ENCODE measurements at places on chromosomes 12 and 14.

- DNase-seq, result no peak
Measured at GRCh38 chr12:57236925-57237595, 7.5 kb downstream of the SHMT2 start.

DNA sequence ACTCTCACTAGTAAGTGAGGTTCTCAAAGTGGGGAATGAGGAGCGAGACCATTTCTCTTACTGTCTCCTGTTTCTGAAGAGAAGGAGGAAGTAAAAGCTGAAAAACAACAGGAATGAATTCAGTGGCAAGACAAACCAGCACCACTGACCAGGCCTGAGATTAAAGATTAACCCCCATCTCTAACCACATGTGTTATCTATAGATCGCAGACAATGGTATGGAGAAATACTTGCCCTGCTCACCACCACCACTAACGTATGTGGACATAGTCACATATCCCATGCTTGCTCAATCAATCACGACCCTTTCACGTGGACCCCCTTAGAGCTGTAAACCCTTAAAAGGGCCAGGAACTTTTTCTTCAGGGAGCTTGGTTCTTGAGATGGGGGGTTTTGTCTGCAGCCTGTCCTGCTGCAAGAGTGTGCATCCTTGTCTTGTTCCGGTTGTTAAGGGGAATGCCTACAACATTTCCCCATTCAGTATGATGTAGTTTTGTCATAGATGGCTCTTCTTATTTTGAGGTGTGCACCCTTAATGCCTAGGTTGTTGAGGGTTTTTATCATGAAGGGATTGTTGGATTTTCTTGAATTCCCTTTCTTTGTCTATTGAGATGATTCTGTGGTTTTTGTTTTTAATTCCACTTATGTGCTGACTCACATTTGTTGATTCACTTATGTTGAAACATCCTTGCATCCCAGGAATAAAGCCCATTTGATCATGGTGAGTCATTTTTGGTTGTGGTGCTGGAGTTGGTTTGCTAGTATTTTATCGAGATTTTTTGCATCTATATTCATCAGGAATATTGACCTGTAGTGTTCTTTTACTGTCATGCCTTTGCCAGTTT lies 698.8 kb upstream of the LMO3 start:
- no peak for DNase-seq

GRCh38 chr12:16352481-16352880 lies 5.0 kb downstream of the MGST1 start:
- DNase-seq, result no peak

DNA sequence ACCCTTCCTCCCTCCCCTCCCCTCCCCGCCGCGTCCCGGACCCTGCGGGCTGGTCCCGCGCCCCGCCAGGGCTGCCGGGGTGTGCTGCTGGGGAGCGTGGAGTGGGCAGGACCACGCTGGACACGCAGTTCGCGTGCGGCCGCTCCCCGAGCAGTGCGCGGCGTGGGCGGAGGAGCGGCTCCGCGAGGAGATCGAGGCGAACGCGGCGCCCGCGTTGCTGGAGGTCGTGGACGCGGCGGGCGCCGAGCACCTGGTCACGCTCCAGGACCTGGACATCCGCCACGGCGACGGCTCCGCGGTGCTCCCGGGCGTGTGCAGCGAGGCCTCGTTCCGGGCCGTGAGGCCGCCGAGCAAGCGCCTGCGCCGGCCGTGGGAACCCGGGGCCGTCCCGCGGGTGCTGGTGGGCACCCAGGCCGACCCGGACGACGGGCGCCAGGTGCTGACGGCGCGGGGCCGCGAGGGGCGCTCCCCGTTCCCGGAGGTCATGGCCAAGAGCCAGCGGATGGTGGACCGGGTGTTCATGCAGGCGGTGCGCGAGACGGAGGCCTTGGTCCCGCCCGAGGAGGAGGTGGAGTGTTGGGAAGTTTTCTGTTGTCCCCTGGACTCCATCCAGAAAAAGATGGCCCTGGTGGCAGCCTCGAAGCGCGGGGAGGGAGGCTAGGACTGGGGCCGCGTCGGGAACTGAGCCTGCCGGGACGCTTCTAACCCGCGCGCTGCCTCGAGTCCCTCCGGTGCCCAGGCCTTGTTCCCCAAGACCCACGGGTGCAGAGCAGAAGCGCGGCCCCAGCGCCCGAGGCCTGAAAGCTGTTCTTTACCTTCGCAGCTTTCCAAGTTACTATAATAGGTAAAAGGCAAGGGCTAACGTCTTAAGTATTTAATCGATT lies 54.7 kb upstream of the EIF5 start:
- DNase-seq, result no peak

DNA sequence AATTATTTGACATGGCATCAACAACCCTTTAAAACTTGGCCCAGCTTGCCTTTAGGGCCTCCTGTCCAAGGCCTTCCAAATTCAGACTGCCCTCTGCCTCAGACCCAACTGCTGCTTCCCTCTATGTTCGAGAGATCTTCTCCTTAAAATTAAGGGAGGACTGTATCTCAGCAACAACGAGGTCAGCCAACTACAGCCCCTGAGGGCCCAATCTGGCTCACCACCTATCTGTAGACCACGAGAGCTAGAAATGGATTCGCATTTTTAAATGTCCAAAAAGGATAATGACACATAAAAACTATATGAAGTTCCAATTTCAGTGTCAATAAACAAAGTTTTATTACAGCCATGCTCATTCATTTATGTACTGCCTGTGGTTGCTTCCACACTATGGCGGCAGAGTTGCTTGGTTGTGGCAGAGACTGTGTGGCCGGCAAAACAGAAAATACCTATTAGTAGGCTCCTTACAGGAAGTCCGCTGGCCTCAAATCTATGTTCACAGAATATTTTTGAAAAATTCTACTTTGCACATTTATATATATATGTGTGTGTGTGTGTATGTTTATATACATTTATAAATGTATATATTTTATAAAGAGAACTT lies 1026.9 kb downstream of the BCL11B start:
- no peak for DNase-seq

DNA sequence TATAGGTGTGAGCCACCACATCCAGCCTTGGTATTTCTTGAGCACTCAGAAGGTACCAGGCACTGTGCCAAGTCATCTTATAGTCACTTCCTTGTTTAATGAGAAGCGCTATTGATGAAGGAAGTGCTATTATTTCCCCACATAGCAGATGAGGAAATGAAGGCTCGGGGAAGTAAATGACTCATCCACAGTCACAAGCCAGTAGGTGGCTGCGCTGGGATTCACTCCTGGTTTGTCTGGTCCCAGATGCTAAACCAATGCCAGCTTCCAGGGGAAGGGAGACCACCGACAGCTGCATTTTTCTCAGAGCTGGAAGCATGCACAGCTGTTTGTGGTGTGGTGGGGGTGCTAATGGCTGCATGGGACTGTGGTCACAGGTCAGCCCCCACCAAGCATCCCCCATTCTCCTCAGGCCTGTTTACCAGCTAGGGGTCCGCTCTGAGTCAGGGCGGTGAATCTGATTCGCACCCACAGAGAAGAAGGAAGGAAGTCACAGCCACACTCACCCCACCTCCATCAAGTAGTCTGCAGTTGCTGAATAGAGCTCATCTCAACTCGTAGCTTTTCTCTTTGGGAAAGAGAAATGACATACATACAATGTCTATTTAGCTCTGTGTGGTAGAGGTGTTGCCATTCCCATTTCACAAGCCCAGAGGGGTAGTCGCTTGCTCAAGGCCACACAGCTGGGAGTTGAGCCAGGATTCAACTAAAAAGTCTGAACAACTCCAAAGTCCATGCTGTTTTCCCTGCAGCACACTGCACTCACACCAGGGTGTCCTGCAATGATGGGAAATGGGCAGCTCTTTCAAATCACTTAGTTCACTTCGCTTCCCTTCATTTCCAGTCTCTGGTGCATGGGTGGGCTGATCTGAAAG lies 6.3 kb upstream of the LTBP2 start:
- DNase-seq, result no peak

DNA sequence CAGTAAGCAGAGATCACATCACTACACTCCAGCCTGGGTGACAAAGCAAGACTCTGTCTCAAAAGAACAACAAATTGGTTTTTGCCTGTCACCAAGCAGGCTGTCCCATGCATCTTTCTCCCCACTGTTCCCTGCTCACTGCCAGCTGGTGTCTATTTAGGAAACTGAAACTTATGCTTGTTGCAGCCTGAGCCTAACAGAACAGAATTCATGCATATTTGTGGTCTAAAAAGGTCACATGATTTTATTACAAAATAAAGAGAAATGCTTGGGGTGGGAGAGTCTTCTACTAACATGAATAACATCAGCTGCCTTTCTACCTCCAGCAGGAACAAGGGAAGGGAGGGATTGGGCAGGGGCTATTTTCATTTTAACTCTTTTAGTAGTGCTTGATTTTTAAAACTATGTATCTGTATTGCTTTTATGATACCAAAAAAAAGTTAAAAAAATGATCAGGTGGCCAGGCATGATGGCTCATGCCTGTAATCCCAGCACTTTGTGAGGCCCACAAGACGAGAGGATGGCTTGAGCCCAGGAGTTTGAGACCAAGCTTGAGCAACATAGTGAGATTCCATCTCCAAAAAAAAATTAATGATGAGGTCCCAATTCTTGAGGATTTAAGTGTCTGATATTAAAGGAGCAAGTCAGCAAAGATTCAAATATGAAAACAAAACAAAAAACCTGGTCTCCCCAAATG lies 923 bp downstream of the STAT2 start:
- DNase-seq, result no peak

DNA sequence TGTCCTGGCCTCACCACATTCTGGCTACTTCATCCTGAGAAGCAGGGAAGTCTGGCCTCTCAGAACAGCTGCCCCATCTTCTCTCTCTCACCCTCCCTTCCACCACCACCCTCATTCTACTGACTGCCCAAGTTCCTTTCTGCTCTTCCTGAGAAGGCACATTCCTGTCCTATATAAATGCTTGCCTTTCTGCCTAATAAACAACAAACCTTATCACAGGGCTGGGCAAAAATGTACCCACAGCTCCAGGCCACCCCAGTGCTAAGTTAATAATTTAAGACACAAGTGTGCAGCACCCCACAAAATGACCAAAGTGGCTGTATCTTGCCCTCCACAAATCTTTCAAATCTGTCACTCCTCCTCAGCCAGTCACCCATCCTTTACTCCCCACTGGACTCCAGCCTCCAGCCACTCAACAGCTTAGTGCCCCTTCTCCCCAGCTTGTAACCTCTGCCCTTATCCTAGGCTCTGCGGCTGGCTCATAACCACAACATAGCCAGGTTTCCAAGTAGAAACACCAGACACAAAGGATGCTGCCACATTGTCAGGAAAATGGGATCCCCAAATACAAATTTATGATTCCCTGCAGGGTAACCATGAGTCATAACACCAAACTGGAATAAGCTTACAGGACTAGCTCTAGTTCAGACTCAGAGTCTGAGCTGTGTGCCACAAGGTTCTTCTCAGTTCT lies 15.0 kb downstream of the OXA1L start:
- no peak for DNase-seq

DNA sequence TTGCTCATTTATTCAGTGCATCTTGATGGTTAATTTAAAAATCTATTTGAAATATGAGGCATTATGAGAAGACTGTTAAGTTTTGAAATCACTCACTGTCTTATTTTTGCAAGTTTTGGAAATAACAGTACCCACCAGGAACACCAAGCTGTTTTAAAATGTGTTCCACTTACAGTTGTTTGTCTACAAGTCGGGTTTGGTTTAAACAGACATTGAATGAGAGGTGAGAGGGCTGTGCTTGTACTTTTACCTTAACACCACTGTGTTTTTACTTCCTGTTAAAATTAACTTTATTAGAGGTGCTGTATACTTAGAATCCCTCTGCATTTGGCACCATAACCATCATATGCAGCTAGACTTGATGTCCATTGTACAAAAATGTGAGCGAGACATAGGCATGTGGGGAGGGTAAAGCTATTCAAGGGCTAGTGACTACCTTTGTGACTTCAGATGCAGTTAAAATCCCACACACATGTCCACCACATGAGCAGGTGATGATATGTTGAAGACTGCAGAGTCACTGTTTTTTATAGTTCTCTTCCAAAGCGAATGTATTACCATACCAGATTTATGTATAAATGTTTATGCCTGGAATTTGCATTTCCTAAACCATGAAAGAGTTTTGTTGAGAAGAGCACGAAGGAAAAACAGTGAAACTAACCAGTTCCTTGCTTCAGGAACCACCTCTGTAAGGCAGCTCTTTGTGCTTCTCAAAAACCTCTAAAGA lies 12.9 kb downstream of the ELK3 start:
- no peak for DNase-seq

GRCh38 chr12:49546481-49546880 lies 7.7 kb downstream of the KCNH3 start:
- DNase-seq, result no peak

DNA sequence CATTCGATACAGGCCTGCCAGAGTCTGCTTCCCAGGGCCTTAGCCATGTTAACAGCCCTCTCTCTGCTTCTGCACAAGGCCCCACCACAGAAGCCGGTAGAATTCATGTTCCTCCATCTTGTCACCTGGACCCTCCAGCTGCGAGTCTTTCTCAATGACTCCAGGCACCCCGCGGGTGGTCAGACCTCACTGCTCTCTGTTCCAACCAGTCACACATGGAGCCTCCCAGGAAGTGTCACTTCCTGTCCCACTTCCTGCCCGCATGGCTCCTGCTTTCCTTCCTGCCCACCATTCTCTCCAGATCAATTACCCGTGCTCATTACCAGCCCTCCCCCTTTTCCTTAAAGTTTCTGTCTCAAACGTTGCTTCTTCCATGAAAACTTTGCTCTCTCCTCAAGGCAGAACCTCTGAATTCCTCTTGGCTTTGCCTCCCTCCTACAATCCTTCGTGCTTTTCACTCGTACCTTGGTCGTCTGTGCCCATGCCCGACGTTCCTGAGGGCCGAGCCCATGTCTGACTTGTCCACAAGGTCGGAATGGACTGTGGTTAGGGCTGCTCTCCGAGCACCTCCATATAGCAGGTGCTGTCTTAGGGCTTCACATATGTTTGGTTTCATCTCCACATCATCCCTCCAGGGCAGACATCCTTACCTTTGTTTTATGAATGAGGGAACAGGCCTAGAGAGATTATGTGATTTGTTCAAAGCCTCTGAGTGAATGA lies 172.1 kb downstream of the TSPAN9 start:
- DNase-seq, result no peak

GRCh38 chr12:2212971-2213869 lies 160.4 kb downstream of the CACNA1C start:
- no peak for DNase-seq

- no peak for DNase-seq
Measured at GRCh38 chr12:24888813-24889212, 60.1 kb downstream of the BCAT1 start.

- no peak for DNase-seq
Measured at GRCh38 chr12:86772696-86773095, 516.5 kb upstream of the MGAT4C start.

- DNase-seq, result no peak
Measured at GRCh38 chr14:49607583-49607982, 8.8 kb downstream of the LRR1 start.

DNA sequence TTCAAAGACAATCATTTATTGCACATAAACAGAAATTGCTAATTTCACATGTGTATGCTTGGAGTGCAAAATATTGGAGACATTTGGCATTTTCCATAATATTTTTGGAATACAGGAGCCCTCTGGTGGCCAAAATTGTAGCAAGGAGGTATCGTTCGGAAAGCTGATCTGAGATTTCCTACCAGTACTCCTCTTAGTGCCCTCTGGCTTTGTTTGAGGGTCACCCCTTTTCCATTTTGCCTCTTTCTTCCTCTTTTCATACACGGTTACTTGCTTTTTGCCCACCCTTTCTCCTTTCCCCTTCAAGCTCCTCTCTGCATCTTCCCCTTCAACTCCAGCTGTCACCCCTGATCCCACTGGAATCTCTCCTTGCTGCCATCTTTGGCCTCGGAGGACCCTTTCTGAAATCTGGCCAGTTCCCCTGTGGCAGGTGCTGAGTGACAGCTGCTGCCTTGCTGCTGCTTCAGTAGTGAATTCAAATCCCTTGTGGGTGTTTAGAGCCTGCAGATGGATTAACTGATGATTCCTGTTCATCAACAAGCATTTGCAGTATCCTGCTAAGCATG lies 164.6 kb upstream of the PARP11 start:
- DNase-seq, result no peak

GRCh38 chr12:95998611-95999286 lies 2.6 kb upstream of the HAL start:
- DNase-seq, result peak; percentile 43

All from NCI-H1436 (cell line).